ENCODE measurements at places on chromosomes 4 and X.

DNA sequence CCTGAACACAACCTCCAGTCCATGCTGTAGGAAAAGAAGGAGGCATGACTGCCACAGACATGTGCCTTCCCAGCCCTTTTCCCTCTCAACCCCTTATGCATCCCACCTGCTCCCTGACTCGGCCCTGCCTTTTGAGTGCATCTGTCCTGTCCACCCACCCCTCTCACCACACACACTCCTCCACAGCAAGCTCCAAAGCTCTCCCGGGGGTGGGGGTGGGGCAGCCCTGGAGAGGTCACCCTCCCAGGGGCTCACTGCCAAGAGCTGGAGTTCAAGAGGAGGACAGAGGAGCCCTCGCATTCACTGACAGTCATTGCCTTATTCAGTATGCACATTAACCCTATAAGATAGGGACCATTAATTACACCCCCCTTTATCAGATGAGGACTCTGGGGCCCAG is 46.6 kb upstream of the MAMLD1 start:
- DNase-seq = no peak

- no peak for DNase-seq
These were observed 47.9 kb upstream of the PAGE3 start for GRCh38 chrX:55312655-55313054.

GRCh38 chr4:55588160-55588559 is 3.9 kb downstream of the PDCL2 start:
- DNase-seq = no peak

GRCh38 chr4:31411565-31411964 is 691.4 kb downstream of the PCDH7 start:
- DNase-seq = no peak

GRCh38 chr4:17195461-17196275 is 297.2 kb upstream of the LDB2 start:
- no peak for DNase-seq

GRCh38 chr4:168648929-168649328 is 152.1 kb downstream of the PALLD start:
- DNase-seq = no peak
